ENCODE measurements at places on chromosomes 6 and 20. TPM values are rescaled to one million over a fixed set of nuclear protein-coding genes. Genes with fewer than 3 reads are reported as not detected.

The SLC22A23 gene
- total RNA-seq = 70.6 TPM

The NOX3 gene
- total RNA-seq = not detected

DNA sequence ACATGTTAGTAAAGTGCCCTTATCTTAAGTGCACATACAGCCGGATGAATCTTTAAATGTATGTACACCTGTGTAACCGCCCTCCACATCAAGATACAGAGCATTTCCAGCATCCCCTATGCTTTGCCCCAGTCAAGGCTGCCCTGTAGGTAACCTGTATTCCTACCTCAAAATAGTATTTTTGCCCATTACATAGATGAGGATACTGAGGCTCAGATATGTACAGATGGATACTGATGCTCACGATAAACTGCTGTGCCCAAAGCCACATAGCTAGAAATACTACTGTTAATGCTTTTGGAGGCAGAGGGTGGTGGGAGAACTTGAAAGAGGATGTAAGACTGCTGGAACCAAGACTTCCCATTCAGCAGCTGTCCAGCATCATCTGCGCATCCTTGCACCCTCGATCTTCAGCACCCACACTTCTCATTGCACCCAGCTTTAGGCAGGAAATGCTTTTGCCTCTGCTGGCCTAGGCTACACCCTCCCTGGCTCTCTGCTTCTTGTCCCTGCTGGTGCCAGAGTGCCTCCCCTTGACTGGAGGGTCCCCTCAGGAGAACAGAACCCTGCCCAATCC lies 27.0 kb upstream of the ZFAND3 start:
- DNase-seq = no peak

GRCh38 chr6:67252663-67253062 lies 1382.4 kb upstream of the ADGRB3 start:
- no peak for DNase-seq
